ENCODE measurements at places on chromosomes 1 and 21.

DNA sequence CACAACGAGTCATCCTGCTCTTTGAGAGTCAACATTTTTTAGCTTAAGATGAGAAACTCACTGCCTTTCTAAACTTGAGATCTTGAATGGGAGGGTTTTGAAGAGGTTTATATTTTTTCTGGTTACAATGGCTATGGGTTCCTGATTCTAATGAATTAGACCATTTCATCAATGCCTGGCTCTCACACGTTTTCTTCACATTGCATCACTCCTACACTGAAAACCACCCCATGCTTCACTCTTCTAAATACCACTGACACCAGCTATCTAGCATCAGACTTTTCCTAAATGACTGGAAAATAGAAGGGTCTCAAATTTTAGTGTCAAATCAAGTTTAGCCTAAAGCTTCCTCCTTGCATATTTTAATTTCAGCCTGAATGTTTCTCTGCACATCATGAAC is 606.1 kb upstream of the USP24 start:
- DNase-seq: no peak

GRCh38 chr1:215482079-215482478 is 85.0 kb upstream of the KCTD3 start:
- no peak for DNase-seq

DNA sequence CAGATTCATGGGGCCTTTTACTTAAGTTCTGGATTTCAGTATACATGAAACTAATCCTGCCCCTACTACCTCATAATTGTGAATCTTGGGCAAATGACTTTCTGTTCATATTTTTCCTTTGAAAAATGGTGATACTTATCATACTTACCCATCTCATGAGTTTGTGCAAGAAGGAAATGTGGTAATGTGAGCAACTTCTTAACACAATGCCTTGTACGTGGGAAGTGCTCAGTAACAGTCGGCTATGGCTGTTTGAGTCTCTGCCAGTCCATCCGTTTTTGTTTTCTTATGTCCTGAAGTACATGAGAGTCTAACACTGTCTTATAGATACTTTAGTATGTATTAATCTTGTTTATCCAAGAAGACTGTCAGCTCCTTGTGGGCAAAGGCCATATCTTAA is 86.5 kb downstream of the PATJ start:
- no peak for DNase-seq

- no peak for DNase-seq
Observed at GRCh38 chr1:166703726-166704462, 135.4 kb upstream of the POGK start.

DNA sequence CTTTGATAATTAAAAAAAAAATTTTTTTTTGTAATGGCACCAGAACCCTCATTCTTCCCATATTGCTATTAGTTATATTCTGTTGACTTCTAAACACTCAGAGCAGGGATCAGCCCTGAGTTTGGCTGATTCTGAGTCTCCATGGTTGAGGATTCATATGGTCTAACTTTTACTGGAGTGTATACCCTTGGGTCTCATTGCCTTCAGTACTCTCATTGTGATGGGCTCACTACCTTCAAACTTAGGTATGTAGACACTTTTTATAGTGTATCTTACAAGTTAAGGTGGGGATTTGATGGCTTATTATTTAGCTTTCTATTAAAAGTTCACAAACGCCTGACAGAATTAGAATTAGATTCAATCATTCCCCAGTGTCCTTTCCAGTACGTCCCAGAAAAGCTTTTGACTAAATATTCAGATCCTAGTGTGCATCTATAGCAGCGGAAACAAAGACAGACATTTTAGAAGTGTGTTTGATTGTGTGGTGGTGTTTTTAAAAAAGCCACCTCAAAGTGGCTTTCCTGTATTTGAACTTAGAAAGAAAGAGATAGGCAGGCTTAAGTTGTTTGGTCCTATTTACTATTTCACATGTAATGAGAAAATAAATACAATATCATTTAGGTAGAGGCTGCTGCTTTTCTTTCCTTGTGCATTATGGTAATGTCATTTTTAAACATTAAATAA is 1.4 kb downstream of the MACF1 start:
- no peak for DNase-seq

- no peak for DNase-seq
Observed at GRCh38 chr1:180954005-180954800, 41.5 kb downstream of the KIAA1614 start.

DNA sequence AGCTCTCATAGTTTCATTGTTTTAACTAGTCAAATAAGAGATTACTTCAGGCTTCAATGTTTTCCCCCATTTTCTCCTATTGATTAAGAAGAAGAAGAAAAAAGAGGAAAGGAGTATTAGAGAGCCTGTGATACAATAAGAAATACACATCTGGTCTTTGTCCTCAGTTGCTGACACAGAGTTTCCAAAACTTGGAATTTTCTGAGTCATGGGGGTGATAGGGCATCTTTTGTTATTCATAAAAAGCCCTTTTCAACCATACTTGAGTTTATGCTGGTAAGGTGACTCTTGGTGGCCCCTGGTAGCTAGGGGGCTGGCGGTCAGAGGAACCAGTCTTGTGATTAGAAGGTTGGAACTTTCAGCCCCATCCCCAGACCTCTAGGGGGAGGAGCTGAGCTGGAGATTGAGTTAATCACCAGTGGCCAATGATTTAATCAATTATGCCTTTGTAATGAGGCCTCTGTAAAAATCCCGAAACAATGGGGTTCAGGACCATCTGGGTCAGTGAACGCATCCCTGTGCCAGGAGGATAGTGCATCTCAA is 28.9 kb upstream of the KLF18 start:
- DNase-seq: no peak

DNA sequence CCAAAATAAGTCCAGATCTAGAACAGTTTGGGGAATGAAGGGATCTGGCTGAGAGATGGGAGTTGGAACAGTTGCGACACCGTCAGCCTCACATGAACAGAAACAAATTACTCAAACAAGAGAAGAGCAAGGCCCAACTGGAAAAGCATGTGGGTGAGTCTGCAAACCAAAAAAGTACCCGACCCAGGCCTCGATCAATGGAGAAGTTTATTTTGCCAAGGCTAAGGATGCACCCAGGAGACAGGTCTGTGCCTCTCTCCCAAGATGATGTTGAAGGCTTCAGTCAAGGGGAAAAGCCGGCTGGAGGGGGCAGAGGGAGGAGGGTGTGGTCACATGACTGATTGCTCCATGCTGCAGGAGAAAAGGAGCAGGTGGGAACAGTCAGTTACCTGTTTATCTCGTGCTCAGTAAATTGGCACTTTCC is 42.3 kb downstream of the KRTAP10-1 start:
- no peak for DNase-seq

- DNase-seq: no peak
Observed at GRCh38 chr1:12369258-12369657, 139.4 kb downstream of the VPS13D start.

GRCh38 chr21:30646904-30647414 is 4.3 kb downstream of the KRTAP20-3 start:
- DNase-seq: no peak

- DNase-seq: no peak
Observed at GRCh38 chr1:165371588-165372225, 15.2 kb upstream of the LMX1A start.

DNA sequence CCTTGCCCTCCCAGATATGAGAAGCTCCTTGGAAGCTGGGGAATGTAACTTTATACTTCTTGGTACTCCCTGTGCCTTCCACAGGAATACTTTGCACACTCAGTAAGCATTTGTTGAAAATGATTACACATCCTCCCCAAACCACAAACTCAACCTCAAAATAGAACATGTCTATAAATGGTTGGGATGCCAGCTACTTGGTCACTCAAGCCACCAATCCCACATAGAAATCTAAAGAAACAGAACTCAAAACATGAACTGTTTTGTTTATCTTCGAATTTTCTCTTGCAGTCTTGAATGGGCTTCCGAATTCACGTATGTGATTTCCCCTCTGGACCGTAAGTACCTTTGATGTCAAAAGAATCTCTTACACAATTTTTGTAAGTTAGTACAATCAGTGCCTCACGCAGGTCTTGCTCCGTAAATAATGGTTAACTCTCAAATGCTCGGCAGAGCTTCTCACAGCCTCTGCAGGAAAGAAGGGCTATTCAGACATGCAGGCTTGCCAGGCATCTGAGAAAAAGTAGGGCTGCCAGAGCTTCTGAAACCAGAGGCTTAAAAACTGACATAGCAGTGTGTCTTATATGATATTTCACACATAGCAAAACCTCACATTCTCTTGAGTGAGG is 26.9 kb downstream of the SORT1 start:
- no peak for DNase-seq

GRCh38 chr1:32398401-32398800 is 4.2 kb upstream of the BSDC1 start:
- DNase-seq: no peak

GRCh38 chr1:222798975-222799374 is 15.9 kb upstream of the DISP1 start:
- DNase-seq: no peak

DNA sequence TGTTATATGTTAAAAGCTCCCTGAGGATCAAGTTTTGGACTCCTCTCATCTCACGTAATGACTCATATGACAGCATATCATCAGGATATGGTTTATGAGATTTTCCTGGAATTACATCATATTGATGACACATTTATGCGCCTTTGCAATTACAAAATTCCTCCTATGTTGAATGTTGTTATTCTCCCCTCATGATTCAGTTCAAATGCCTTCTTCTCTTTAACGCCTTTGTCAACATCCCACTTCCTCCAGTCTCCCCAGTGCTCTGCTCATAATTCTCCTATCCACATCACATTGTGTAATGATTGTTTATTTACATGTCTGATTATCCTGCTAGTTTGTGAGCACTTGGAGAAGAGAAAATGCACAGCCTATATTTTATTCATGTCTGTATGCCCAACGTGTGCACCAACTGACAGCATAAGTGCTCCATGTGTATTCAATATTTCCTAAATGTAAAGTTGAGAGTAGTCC is 80.9 kb upstream of the BACH1 start:
- no peak for DNase-seq

DNA sequence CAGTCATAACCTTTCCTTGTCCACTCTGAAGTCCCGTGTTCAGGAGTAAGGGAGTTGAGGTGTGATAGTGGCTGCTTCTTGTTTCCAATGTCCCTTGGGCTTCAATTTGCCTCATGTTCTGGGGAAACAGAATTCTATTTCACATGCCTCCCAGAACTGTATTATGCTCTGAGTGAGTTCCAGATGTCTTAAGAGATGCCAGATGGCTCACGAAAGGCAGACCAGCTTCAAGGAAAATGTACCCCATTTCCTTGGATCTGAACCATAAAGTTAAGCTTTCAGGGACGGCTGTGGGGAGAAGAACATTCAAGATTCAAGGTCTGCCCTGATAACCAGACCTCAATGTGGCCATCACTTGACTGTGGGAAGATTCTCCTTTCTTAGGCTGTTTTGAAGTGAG is 42.4 kb downstream of the C1orf87 start:
- no peak for DNase-seq

GRCh38 chr21:35041881-35042280 is 7.2 kb downstream of the RUNX1 start:
- no peak for DNase-seq

GRCh38 chr1:50796272-50796671 is 163.8 kb downstream of the FAF1 start:
- no peak for DNase-seq

DNA sequence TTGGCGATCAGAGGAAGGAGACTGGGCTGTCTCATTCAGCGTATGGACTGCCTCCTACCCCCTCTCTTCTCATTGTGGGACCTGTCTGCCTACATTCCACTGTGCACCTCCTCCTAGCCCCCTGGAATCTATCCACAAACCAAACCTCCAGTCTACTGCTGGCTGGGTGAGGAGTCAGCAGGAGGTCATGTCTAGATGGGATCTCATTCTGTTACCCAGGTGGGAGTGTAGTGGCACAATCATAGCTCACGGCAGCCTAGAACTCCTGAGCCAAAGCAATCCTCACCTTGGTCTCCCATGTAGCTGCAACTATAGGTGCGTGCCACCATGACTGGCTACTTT is 18.0 kb upstream of the TTC22 start:
- DNase-seq: no peak

DNA sequence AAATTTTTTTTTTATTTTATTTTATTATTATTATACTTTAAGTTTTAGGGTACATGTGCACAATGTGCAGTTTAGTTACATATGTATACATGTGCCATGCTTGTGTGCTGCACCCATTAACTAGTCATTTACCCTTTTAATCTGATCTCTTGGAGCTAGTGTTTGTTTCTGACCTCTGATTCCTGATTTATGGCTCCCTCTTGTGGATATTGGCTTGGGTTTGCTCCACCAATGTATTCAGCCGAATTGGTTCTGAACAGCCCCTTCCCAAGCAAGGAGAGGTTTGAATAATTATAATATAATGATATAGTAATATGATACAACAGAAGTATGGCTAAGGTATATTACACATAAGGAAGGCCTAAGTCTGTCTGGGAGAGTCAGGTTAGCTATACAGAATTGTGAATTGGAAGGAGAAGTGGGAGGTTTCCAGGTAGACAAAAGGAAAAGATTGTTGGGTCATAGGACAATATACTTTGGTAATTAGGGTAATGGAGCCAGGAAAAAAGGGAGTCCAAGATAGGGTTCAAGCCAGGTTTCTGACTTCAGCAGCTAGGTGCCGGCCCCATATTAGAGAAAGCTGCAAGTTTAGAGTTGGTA is 53.1 kb upstream of the HMCN1 start:
- DNase-seq: no peak

DNA sequence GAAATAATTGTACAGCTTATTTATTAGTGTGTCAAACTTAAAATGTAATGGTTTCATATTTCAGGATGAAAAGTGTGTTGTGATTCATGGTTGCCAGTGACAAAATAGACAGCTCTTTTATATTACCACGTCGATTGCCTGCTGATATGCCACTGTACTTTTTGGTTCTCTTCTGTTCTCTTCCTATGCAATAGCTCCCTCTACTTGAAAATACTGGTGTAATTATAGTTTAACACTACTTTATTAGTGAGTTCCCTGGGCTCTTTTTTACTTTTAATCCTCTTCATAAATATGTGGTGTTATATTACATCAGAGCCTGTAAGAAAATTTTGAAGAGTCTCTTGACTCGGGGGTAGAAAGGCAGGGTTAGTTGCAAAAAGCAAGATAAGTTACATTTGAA is 111.3 kb downstream of the PATJ start:
- no peak for DNase-seq

DNA sequence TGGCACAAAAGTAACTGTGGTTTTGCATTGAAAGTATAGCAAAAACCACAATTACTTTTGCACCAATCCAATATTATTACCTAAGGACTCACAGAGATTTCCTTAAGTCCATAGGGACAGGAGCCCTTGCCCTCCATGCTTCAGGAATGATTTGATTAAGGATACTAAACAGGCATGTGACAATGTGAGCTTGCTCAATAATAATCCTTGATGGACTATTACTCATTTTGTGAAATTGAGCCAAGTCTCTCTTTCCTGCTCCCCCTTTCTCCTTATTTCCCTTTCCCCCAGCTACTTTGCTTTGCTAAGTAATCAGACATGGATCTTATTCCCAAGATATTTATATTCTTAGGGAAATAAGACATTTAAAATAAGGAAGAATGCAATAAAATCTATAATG is 21.6 kb upstream of the RGL1 start:
- DNase-seq: no peak

- DNase-seq: no peak
Observed at GRCh38 chr1:31064718-31065309, 703 bp downstream of the PUM1 start.

Measured in ecto neural progenitor cell (in vitro differentiated cells).